Stimulated activated CD4-positive, alpha-beta T cell treated with anti-CD3 and anti-CD28 coated beads, Interleukin-4, amount 100 ng/mL, for 48 hours (primary cell): ENCODE measurements at places on chromosomes 4 and X.
A peak's percentile ranks its signal among the peaks of the same experiment; 100 is the strongest.

GRCh38 chr4:88865046-88865445, 167.4 kb upstream of the NAP1L5 start:
- DNase-seq = no peak

DNA sequence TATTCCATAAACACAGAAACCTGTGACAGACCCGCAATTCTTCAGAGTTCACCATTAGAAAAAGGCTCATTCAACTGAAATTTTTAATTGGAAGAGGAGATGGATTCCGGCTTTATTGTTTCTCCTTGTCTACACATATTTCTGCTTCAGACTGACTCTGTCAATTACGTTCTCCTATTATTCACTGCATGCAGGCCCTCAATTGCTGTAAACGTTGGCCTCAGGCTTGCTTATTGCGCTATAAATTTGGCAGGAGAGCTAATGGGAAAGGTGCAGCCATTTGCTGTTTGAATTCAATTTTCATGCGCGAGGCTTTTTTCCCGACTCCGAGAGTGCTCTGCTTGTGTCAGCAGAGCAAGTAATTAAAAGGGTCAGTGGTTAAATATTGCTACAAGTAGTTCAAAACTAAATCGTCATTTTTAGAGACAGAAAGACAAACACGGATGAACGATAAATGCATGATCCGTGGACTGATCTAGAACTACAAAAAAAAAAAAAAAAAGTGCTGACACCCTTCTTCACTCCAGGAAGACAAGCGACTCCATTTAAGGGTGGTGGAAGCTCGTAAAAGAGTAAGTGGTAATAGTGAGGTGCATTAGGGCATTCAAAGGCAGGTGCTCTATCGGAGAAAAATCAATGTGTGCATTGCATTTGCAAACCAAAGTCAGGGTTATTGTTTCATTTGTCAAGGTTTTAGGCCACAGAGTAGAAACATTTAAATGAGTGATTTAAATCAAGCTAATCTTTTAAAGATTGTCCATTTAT, 841.6 kb upstream of the FRG1 start:
- no peak for DNase-seq

- no peak for DNase-seq
Measured at GRCh38 chr4:140137671-140138070, 16.3 kb downstream of the MAML3 start.

DNA sequence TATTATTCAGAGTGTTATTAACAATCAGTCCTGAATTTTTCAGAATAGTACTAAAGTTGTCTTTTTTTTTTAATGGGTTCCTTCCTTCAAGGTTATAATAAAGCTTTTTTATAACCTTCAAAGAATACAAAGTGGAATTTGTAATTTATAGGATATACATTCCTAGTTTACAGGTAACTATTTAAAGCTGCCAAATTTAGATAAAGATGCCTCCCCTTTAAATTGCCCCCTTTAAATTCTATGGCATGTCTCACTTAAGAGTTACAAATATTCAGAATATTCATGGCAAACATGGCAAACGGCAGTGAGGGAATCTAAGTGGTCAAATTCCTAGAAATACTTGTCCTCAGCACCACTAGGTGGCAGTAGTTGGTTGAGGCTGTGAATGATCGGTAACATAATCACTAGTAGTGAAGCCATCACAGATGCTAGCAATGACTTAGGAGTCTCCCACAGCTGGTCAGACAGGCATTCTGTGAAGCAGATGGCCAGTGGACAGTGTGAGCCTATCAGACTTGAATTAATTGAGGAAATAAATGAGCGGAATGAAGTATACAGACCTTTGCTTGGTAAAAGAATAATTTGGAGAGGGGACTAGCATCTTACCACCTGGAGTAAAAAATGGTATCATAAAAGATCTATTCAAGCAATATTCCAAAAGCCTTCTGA, 86.4 kb downstream of the CBR4 start:
- peak; percentile 34 for DNase-seq

DNA sequence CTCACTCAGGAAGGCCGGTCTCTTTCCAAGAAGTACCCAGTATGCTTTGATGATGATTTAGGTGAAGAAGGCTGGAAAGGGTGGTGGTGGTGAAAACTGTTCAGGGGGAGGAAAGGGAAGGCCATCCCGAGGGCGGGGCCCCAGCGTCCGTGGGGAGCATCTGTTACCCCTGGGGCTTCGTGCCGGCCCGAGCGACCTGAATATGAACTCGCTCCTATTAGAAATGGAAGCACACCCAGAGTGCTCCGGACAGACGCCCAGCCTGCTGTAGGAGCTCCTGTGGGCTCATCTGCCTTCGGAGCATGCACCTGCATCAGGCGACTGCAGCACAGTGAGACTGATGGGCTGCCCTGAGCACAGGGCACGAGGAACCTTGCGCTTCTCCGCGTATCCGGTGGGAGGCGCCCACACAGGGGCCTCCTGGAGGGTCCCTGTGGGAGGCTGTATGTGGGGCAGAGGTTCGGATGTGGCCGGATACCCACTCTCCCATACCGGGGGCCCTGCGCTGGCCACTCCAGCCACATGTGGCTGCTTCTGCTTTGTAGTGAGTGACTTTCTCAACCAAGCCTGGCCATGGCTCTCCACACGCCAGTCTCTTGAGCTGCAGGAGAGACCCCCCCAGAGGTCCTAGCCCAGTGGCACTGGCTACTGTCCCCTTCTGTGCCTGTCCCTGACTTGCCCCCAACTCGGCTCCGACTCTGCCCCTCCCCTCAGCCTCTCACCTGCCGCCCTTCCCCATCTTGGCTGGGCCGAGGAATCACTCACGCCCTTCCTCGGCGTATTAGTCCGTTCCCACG, 36.7 kb downstream of the FGFRL1 start:
- DNase-seq = no peak

GRCh38 chr4:139175646-139176301, 1.2 kb downstream of the ELF2 start:
- DNase-seq = no peak

DNA sequence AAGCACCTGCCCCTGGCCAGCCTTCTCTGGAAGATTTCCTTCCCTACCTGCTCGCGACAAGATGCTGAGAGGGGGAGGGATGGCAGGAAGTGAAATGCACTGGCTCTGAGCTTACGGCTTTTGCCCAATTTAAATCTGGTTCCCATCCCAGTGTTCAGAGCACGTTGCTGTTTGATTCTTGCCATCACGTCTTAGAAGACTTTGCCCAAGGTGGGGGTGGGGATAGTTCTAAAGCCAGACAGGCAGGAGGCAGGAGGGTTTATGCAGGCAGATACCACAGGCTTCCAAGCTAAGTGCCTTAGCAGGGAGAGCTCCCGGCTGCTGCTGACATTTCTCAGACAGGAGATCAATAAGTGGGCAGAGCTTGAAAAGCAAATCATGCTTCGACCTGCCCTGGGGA, 393.9 kb downstream of the MID1IP1 start:
- DNase-seq = no peak

DNA sequence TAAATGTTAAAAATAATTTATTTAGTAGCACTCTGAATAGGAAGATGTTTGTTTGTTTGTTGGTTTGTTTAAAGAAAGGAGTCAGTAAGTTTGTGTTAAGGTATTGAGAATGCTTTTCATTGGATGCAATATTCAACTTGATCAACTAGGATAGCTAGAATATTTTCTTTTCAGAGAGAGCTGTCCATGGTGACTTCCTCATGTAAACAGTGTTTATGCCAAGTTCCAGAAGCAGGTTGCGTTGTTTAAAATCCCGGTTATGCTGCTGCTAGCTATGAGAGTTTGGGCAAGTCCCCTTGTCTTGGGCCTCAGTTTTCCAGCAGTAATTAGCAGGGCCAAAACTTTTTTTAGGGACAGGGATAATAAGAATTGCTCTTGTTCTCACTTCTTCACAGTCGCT, 876.2 kb upstream of the HS3ST1 start:
- no peak for DNase-seq

GRCh38 chr4:99893839-99894160, 427 bp downstream of the LAMTOR3 start:
- no peak for DNase-seq

DNA sequence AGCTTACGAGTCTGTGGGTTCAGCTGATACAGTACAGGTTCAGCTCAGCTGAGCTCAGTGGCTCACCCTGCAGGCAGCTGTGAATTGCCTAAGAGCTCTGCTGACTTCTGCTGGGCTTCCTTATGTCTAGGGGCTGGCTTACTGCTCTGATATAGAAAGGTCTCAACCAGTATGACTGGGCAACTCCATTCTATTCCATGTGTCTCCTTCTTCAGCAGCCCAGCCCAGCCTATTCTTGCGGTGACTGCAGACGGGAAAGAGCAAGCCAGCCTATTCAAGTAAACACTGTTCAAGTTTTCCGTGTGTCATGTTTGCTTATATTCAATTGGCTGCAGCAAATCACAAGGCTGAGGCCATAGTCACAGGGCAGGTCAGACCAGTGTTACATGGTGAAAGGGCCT, 615.4 kb upstream of the ZFP42 start:
- no peak for DNase-seq

GRCh38 chrX:22542641-22543040, 269.9 kb downstream of the CBLL2 start:
- no peak for DNase-seq

GRCh38 chr4:118954246-118954645, 65.6 kb downstream of the SYNPO2 start:
- DNase-seq = no peak

- no peak for DNase-seq
Measured at GRCh38 chrX:63282077-63282476, 69.1 kb downstream of the SPIN4 start.

DNA sequence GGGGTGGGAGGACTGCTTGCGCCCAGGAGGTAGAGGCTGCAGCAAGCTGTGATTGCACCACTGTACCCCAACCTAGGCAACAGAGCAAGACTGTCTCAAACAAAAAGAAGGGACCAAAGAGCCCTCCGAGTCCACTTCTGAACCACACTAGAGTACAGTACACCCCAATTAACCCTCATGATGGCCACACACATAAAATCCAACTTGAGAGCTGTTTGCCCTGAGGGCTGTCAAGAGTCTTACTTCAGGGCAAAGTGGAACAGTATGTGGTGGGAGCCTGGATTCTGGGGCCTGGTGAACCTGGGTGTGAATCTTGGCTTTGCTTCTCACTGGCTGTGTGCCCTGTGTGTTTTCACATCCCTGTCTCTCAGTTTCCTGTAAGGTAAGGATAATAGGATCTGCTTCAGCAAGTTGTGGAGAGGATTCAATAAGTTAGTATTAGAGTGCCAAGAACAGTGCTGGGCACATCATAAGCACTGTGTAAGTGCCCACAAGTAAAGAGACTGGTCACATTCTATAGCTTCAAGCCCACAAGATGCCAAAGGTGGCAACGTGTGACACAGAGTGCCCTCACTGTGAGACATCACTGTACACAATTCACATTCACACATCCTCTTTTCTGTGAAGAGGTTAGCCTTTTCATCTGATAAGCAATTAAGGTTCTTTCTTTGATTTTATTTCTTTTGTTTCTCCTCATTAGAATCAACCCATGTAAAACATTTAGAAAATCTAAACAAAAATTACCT, 52.1 kb downstream of the LEF1 start:
- no peak for DNase-seq

DNA sequence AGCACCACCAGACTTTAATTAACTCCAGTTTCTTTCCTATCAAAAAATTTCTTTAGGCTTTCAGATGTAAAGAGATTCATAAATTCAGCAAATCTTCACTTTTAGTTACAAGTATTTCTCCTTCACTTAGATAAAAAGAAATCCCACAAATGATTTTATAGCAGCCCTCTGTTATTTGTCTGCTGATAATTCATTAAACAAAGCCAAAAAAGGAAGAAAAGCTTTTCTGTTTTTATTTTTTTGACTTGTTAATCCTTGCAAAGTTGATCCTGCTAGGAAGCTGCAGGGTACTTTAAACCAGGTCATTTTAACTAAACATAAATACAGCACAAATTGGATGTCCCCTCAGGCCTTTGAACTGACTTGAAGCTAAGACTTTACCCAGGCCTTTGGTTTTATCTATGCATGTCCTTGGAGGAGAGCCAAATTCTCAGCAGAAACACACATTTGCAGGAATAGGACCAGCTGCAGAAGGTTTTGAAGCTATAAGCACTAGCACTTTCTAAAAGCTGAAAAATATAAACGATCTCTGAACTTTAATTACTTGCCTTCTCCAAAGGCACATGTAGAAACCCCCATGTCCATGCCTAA, 57.5 kb downstream of the PCDH18 start:
- DNase-seq = no peak

DNA sequence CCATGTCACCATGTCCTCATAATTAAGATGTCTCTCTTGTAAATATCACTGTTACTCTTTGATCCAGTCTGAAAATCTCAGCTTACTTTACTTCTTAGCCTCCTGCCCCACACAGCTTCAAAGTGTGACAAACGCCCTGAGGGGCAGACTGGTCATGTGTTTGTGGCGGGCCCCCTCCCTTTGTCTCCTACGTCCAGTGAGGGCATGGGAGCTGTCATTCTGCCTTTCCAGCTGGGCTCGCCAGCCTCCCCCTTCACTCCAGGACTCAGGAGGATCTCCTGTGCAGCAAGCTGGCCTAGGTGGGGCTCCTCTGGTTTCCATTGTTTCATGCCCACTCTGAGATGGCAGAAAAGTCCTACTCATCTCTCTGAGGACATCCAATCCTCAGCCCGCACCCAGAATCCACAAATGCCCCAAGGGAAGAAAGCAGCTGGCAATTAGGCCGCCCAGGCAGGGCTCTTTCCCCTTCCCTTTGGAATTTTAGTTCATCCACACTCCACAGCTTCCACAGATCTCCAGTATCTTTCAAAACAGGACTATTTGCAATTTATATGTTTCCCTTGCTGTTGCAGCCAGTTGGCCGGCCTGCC, 86.4 kb upstream of the C4orf50 start:
- no peak for DNase-seq

GRCh38 chr4:188262464-188262863, 123.2 kb downstream of the TRIML1 start:
- DNase-seq = no peak

DNA sequence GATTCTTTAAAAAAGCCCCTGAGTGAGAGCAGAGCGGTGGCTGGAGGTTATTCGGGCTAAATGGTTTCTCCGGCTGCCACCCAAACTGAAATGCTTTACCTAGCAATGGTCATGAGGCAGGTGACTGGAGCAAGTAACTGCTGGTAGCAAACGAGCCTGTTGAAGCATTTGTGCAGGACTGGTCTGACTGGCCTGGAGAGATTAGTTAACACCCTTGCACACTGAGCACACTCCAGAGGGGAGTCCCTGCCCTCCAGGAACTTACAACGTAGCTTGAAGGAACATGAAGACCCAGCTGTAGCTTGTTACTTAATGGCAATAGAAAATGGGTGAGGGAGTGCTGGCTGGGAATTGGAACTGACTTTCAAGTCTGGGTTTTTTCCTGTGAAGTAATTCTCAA, 40.4 kb downstream of the CCNG2 start:
- DNase-seq = no peak

- no peak for DNase-seq
Measured at GRCh38 chr4:56906489-56907393, 959 bp upstream of the REST start.

DNA sequence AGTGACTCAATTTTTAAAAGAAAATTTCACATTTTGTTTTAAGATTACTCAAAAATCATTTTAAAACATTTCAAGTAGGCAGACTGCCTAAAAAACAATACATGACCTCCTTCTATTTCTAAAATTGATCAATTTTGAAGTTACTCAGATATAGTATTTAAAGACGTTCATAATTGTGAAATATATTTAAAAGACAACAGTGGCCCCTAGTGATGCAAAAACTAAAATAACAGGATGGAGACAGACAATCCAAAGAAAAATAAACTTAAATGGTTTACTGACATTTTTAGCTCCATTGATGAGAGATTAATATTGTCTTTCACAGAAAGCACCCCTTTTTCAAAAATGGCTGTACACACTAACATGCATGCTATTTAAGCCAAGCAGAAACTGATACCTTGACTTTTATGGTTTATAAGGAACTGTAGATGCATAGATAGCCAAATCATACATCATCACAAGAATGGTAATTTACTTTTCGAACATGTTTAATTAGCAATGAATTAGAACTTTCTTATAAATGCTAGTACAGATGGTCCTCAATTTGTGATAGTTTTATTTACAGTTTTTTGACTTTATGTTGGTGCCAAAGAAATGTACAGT, 69.8 kb upstream of the FAT4 start:
- DNase-seq = no peak
